Bronchial epithelial cell (primary cell): ENCODE measurements at places on chromosomes 2 and 18.

- peak; percentile 2 for DNase-seq
Measured at GRCh38 chr2:110679337-110679707, 1.5 kb upstream of the BUB1 start.

GRCh38 chr2:54083445-54083844 is 32.0 kb upstream of the ACYP2 start:
- no peak for DNase-seq

- peak; percentile 28 for DNase-seq
Measured at GRCh38 chr2:47891369-47892337, 14.6 kb downstream of the FBXO11 start.

- DNase-seq, result peak; percentile 41
Measured at GRCh38 chr2:69955029-69955428, 6.4 kb downstream of the ASPRV1 start.

DNA sequence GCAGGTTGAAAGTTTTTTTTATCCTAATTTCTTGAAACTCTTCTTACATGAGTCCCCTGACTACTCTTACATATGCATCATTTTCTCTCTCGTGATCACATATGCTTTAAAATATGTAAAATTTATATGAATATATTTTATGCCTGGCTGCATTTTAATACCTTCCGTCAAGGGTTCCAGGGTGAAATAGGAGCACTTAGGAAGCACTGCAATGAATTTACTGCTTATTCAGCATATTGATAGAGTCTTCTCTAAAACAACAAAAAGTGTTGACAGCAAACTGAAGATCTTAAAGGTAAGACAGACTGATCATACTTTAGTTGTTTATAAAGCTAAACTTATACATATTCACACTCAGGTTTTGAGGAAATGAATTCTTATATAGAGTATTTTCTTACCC is 1191.6 kb upstream of the CRIM1 start:
- no peak for DNase-seq

GRCh38 chr2:124894199-124894598 is 869.1 kb downstream of the CNTNAP5 start:
- peak; percentile 78 for DNase-seq
